ENCODE measurements at places on chromosomes 12 and 14.
A peak's percentile ranks its signal among the peaks of the same experiment; 100 is the strongest.

- no peak for DNase-seq
These were observed 177.8 kb downstream of the KIF26A start for GRCh38 chr14:104316121-104316722.

- no peak for DNase-seq
These were observed 49.9 kb upstream of the CPSF6 start for GRCh38 chr12:69189378-69189978.

DNA sequence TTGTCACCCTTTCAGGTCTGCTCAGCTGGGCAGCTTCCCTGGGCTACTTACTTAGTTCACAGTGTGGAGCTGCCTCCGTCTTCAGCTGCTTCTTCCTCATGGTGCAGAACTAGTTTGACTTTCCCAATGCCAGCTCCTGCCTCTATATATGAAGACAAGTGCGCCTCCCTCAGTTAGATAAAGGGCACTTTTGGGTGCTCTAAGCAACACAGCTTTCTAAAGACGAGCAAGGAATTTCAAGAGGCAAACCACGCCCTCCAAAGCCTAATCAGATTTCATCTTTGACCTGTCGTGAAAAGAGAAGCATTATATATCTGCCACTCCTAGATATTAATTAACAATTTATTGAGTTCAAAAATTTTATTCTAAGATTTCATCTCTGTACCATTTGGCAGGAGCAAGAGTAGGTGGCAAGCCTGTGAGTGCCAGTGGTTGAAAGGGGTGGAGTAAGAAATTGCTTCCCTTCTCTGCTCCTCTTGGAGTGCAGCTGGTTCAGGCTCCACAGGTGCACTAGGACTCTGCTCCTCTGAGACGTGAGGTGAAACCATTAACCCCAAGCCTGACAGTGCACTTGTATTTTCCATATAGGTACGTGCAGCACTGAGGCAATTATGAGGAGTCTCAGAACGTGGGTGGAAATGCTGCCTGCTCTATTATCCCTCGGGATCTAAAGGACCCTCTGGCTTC lies 2.1 kb upstream of the SLC11A2 start:
- no peak for DNase-seq

DNA sequence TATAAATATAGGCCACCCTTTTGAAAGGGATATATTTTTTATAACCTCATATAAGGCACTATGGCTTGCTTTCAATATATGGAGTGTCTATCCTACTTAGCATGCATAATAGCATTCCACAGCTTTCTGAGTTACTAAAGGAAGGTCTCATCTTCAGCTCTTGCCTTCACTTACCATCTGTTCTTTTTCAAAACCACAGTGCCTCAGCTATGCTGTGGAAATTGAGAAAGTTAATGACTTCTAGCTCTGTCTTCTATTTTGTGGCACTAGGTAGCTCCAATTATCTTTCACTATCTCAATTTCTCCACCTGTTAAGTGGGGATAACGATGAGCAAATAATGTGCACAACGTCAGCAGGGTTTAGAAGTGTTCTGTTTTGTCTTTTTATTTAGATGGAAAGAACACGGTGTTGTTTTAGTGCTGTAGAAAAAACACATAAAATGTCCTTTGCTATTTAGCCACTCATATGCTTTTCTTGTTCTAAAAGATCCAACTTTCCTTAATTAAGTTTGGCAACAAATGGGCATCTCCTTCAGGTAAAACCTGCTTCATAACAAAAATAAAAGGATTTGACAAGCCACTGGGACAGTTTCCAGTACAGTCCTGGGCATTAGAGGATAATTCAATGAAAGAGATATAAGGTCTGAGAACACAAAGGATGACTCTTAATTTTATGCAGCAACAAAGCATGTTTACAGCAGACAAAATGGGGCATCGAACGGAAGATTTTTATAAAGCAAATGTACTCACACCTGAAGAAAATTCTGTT lies 462.0 kb upstream of the SYT1 start:
- no peak for DNase-seq

- DNase-seq = no peak
These were observed 113.4 kb downstream of the PLXNC1 start for GRCh38 chr12:94261786-94262185.

GRCh38 chr14:95876761-95877538 lies at the start of gene TUNAR:
TUNAR (plus strand) TSS chr14:95876832.
- DNase-seq = no peak

GRCh38 chr12:14696265-14696741 lies at the start of gene GUCY2C:
GUCY2C (minus strand) TSS chr12:14696599; CDS start chr12:14696448, 151 bp downstream.
- DNase-seq = no peak

DNA sequence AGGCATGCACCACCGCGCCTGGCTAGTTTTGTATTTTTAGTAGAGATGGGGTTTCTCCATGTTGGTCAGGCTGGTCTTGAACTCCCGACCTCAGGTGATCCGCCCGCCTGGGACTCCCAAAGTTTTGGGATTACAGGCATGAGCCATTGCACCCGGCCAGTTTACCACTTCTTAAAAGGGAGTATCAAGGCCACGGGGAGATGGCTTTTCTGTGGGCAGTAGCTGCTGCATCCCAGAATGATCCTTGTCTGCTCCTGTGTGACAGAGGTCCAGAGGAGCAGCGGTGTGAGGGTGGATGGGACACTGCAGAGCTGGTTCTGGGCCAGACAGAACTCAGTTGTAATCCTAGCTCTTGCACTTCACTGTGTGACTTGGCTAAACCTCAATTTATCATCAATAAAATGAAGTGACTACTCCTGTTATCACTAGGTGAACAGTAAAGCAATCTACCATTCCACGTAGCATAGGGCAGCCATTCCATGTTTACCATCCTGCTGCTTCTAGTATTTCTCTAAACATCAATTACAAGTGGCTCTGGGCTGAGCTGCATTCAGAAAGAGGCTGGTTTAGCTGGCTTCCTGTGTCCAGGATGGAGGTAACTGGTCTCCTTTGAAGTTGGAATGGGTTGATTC lies 3.0 kb upstream of the NPFF start:
- DNase-seq = no peak

DNA sequence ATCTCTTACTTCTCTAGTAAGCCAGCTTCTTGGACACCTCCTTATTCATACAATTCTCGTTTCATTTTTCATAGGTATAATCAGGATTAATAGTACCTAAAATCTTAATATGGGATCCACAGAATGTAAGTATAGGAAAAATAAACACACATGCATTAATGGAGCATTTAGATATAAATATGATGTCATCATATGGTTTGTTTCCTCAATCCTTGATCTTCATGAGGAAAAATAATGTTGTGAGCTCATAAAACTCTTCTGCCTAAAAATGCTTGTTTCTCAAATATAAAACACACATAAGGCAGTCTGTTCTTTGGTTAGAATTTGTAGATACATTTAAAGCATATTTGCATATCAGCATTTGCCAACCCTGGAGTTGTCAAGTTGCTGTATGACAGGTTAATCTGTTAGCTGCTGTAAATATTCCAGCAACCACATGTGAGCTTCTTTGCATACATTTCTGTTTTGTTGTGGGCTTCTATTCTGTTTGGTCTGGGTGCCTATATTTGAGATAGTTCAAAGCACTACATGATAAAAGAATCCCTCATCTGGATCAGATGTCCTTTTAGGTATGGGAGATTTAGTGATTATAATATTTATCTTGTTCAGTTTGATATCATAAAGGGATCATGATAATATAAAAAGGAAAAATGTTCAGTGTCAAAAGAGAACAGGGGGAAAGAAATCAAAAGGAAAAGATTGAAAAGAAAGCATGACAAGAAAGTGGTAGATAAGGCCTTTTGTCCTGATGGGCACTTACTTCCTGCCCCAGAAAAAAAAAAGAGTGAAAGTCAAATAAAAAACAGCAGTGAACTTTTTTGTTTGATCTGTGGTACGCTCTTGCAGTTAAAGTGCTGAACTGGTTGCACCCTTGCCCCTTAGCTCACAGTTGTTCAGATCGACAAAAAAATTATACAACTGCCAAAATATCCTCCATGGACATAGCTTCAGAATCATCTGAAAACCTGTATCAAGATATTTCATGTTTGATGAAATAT lies 68.6 kb downstream of the ACSS3 start:
- DNase-seq = no peak

- no peak for DNase-seq
These were observed 227.1 kb downstream of the GLT1D1 start for GRCh38 chr12:129080391-129080790.

- DNase-seq = no peak
These were observed 141.1 kb downstream of the KICS2 start for GRCh38 chr12:64081008-64081404.

DNA sequence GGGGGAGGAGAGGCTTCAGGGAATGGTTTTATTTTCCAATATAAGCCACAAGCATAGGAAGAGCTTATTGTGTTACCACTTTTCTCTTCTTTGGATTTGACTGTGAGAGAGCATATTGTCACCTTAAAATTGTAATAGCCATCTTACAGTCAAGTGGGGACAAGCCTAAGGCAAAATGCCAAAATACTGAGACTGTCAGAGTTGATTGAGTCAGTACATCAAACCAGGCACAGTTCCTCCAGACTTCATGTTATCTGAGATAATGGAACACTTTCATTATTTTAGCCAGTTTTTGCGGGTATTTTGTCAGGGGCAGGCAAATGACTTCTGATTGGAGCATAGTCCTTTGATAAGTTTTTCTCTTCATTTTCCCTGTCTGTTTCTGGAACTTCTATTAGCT lies 19.5 kb upstream of the NUBPL start:
- no peak for DNase-seq

- peak; percentile 83 for DNase-seq
These were observed 14.4 kb upstream of the MLXIP start for GRCh38 chr12:122064025-122064777.

- DNase-seq = no peak
These were observed 198.4 kb downstream of the NELL2 start for GRCh38 chr12:44677724-44678123.

DNA sequence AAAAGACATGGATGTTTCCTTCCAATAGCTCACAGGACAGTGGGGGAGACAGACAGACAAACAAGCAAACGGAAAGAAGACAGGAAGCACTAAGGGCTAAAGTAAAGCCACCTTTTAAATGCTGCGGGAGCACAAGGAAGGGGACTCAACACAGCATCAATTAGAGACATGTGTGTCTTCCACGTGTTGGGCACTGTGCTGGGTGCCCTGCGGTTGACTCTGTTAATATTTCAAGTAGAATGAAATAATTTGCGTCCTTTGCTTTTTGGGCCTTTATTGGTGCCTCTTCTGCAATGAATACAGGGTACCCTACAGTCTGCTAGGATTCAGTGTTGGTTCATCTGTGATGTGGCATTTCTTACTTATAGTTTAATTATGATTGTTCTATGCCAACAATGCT lies 90.9 kb upstream of the CPM start:
- DNase-seq = no peak

DNA sequence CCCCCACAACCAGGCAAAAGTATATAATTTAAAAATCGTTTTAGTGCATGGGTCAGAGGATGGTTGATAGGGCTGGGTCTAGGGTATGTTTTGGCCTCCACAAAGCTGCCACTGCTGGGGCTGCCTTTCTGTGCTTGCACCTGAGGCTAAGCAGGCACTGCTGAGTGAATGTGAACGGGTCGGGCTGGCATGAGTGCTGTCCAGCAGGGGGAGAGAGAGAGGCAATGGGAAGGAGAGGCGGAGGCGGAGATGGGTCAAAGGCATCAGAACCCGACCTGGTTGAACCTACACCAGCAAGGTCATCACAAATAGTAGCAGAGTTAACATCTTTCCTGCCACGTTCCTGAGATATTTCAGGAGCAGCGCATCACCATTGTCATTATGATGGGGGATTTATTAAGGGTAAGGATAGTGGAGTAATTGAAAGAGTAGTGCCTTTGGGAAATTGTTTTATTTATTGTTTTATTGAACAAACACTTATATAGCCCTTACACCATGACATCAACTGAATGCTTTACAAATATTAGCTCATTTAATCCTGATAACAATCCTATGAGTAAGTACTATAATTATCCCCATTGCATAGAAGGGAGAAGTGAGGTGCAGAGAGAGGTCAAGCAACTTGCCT lies 5.8 kb upstream of the NRXN3 start:
- DNase-seq = no peak

GRCh38 chr14:105919458-105920150 lies 393.2 kb downstream of the TMEM121 start:
- no peak for DNase-seq

DNA sequence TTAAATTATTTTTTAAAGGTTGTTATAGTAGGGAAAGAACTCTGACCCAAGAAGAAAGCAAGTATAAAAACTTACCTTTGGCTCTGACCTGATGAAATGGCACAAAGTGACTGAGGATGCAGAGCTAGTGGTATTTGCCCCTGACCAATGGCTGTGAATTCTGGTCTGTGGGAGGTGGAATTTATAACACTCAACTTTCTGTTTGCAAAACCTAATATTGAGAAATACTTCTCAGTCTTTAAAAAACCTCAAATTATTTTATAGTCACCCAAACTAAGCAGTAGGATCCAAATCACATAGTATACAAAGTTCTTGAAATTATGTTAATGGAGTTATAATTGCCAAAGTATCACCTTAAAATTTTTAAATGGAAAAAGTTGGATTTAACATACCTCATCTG lies at the start of gene EPYC:
Gene EPYC (minus strand): TSS at position 101 of the 400 bp plus-strand sequence. CDS start 2,407 bp downstream, outside the sequence.
- no peak for DNase-seq

DNA sequence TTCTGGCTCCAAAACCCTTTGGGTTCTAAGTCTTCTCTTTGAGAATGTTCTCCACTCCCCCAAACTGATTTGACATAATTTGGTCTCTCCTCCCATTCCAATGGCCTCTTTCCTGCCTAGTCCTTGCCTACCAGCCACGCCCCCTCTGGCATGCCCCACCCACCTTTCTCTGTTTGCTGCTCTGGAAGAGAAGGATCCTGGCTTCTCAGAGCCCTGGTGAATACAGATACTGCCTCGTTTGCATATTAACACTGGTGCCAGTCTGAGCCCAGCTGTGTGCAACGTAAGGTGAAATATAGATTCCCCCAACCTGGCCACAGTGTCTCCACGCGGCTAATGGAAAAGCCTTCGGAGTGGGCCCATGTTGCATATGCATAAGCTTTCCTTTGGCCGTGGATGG lies 79.7 kb downstream of the PAPOLA start:
- DNase-seq = no peak

DNA sequence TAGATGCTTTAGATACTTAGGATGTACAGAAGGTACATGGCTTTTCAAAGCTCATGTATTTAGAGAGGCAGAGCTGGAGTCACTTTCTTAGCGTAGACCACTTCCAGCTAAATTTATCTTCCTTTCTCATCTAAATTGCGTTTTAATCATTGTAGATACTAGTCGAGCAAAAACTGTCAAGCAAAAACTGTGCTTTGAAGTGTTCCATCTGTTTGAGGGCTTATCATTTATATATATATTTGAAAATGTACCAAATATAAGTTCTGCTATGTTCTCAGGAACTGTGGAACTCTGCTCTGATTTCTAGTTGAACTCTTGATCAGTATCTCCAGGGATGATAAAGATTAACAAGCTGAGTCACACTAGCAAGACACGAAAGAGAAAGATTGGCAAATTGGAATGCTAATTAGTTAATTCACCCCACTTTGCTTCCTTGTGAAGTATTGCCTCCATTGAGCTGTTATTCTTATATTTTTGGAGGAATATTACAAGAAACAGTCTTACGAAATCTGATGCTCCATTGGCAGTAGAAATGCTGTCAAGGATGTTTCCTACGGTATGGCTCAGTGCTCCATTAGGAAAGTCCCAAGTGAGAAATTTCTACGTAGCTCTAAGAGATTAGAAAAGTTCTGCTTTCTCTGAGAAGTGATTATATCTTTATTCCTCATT lies 310.7 kb downstream of the AEBP2 start:
- no peak for DNase-seq

- peak; percentile 19 for DNase-seq
These were observed 495 bp downstream of the ADIPOR2 start for GRCh38 chr12:1691123-1692007.

GRCh38 chr12:79250960-79251755 lies 386.6 kb downstream of the SYT1 start:
- no peak for DNase-seq

- no peak for DNase-seq
These were observed 56.2 kb downstream of the CRADD start for GRCh38 chr12:93733358-93733757.
